ENCODE measurements at places on chromosomes 5 and 9.

DNA sequence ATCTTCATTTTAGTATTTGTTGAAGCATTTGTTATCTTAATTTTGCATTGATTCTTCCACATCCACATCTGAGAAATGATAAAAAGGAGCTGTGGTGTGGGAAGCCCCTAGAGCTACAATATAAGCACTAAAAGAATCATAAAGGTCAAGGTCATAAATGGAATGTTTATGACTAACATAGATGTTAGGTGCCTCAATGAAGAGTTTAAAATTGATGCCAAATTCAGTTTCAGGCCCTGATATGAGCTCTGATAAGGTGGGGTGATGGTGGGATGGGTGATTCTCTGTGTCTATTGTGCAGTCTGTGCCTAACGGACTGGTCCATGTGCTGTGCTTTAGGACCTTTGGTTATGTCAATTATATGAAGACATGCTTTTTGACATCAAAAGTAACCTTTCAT, 61.2 kb upstream of the CAMK4 start:
- DNase-seq: no peak

GRCh38 chr5:135460246-135461033, 8.3 kb upstream of the TIFAB start:
- DNase-seq: no peak

- DNase-seq: no peak
Observed at GRCh38 chr5:116046823-116047222, 14.6 kb downstream of the ARL14EPL start.

GRCh38 chr5:10702911-10703491, 58.0 kb downstream of the DAP start:
- no peak for DNase-seq

GRCh38 chr9:5671711-5672353, 42.9 kb downstream of the RIC1 start:
- DNase-seq: no peak

DNA sequence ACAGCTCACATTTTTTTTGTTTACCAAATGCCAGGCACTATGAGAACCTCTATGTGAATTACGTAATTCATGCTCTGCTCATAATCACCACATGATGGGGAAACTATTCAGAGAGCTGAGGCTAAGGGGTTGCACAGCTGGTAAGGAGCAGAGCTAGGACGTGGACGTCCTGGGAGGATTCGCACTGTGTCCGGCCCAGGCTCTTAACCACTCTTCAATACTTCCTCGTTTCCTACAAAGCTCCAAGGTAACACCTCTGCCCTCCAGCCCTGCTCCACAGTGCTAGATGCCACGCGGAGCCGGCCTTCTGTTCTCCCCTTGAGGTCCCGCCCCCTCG, 8.7 kb downstream of the PHF19 start:
- no peak for DNase-seq

Measured in activated CD4-positive, CD25-positive, alpha-beta regulatory T cell treated with anti-CD3 and anti-CD28 coated beads, Interleukin-2, amount 50 U/mL, for 16 hours (primary cell).